Right hindlimb (tissue), 1 donor: ENCODE measurements at places on chromosomes 11 and 22.

GRCh38 chr11:128528294-128528693 is 59.1 kb downstream of the ETS1 start:
- DNase-seq = no peak

DNA sequence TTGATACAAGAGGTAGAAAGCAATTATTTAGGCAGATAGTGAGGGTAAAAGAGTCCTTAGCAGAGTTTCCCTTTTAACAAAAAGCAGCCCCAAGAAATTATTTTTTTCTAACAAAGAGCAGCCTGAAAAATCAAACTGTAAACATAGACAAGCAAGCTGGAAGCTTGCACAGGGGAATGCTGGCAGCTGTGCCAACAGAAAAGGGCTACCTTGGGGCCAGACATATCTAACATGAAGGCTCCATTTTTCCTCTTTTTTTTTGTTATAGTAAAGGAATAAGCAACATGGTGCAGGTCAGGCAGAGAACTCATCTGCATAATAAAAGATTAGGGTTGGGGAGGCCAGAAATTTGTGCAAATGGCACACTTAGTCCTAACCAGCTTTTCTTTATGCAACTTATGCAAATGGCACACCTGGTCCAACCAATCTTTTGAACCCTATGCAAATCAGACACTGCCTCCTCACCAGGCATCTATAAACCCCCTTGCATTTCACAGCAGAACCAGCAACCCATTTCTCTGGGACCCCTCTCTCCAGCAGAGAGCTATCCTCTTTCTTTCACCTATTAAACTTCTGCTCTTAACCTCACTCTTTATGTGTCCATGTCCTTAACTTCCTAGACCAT is 41.8 kb downstream of the PDGFD start:
- no peak for DNase-seq

GRCh38 chr22:31618471-31619176 is 43.4 kb downstream of the PISD start:
- no peak for DNase-seq

DNA sequence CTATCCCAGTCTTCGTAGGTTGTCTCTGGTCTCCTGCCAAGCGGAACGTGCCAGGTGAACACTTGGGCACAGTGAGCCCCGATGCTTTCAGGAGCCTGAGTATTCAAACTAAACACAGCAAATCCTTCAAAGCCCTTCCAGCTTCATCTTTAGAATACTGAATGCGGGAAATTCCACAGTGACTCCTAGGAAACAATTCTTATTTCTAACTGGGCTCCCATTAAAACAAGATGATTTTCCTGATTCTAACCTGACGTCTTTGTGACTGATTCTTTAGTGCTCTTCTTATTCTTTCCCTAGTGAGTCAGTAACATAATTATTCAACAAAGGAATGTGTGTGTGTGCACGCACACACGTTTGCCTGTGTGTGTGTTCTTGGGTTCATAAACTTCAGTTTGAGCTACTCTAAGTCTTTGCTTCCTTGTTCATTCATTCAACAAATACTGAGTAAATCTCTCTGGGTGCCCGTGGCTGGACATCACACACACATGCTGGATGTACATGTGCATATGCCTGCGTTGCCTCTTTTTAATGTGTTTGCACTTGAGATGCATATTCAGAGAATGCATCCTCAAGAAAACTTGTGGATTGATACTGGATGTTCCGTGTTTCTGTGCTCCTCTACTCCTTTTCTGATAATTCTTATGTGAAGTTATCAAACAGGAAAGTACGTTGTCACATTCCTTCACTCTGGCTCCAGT is 134.5 kb downstream of the WNT7B start:
- DNase-seq = no peak

GRCh38 chr22:18091916-18092526 is 14.2 kb downstream of the PEX26 start:
- DNase-seq = peak; percentile 71

DNA sequence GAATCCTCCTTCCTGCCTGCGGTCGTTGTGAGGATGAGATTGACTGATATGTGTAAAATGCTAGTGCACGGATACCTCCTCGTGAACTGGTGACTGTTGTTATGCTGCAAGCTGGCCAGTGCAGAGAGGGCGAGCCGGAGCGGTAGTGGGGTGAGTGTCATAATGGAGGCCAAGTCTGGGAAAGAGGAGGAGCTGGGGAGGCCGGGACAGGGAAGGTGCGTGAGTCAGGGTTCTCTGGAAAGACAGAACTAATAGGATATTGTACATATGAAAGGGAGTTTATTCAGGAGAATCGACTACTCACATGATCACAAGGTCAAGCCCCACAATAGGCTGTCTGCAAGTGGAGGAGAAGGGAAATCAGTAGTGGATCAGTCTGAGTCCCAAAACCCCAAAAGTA is 56.8 kb upstream of the FADD start:
- no peak for DNase-seq

GRCh38 chr11:115420505-115420904 is 83.7 kb downstream of the CADM1 start:
- DNase-seq = no peak

- peak; percentile 78 for DNase-seq
These were observed 122.3 kb upstream of the BID start for GRCh38 chr22:17896586-17896985.

- DNase-seq = peak; percentile 73
These were observed 5.3 kb upstream of the MALAT1 start for GRCh38 chr11:65493367-65494176.

- no peak for DNase-seq
These were observed 18.0 kb downstream of the CSNK2A3 start for GRCh38 chr11:11335043-11335442.

DNA sequence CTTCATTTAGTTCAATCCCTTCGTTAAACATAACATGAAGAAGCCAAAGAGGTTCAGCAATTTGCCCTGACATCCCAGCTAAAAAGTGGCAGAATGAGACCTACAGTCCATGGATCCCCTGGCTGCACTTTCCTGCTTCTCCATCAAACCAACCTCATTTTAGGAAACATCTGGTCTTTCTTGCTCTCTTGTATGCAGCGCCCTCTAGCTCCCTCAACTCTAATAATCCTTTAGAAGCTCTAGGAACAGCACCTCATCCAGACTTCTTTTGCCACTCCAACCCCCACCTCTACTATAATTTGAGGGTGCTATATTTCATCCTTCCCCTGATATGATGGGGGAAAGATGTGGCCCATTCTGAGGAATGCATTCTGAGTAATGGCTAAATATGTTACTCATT is 7.4 kb downstream of the CNTF start:
- no peak for DNase-seq

DNA sequence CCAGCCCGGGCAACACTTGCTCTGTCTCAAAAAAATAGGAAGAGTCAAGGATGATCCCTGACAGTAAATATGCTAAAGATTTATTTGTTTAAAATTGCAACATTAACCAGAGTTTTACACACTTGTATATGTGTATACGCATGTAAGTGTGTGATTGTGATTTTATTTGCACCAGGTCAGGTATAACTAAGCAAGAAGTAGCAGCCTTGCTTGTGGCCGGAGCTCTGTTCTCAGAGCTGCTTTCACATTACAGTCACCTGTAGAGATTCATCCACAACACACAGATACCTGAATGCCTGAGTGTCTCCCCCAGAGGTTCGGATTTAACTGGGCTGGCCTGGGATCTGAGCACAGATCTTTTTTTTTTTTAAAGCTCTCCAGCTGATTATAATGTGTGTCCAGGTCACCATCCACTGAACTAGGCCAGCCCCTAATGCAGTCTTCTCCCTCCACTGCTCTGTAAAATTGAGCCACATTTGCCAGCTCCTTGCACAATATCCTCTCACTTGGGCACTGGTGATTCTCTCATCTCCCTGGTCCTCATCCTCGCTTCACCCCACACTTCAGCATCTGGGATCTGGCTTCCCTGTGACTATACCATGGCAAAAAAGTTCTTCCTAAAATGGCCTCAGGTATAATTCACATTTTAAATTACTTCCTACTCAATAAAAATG is 48.3 kb downstream of the LIF start:
- no peak for DNase-seq

- no peak for DNase-seq
These were observed 8.7 kb downstream of the FGF3 start for GRCh38 chr11:69810289-69811118.

DNA sequence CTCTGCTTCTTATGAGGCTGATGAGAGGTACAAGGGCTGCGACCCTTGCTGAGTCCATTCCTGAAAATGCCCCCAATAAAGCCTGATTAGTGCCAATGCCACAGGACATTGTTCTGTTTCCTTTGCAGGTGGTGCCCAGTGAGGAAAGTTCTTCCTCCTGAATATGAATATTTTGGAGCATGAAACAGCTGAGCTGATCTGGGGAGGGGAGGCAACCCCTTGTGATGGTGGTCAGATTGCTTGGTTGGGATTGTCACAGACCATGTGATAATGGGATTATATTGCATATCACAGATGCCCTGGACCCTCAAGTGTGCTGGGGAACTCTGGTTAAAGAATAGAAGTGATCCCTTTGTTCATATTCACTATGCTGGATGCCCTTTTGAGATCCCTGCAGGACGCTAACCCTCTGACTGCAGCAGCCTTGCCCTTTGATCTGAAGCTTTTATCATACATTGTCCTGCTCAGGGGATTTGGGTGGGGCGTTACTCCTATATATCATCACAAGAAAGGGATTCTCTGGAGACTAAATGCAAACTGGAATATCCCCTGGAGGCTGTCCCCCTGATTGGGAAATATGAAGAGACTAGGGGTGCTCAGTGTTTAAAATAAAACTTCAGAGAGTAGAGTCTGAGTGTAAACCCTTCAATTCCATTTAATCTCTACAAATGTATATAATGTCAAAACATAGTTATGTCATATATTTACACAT is 76.9 kb upstream of the TOP3B start:
- no peak for DNase-seq

GRCh38 chr11:102328748-102329147 is 11.5 kb downstream of the BIRC3 start:
- DNase-seq = no peak
